ENCODE measurements at places on chromosomes 5 and 9.

- no peak for DNase-seq
Measured at GRCh38 chr9:115922444-115922843, 231.1 kb upstream of the PAPPA start.

GRCh38 chr5:28398185-28398584 lies 1359.8 kb upstream of the CDH9 start:
- no peak for DNase-seq

DNA sequence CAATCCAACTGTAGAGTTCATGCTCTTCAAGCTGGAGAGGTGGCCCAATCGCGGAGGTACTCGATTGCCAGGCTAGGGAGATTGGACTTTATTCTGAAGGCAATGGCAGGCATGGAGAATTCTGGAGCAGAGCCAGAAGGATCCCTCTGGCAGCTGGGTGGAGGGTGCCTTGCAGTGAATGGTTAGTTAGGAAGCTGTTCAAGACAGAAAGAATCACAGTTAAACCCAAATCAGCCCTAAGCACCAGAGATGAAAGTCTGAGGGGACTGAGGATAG lies 182.4 kb downstream of the RGS3 start:
- DNase-seq: no peak

GRCh38 chr9:105362470-105362869 lies 85.4 kb upstream of the FSD1L start:
- DNase-seq: no peak

GRCh38 chr9:36742264-36742663 lies 169.6 kb downstream of the MELK start:
- no peak for DNase-seq

DNA sequence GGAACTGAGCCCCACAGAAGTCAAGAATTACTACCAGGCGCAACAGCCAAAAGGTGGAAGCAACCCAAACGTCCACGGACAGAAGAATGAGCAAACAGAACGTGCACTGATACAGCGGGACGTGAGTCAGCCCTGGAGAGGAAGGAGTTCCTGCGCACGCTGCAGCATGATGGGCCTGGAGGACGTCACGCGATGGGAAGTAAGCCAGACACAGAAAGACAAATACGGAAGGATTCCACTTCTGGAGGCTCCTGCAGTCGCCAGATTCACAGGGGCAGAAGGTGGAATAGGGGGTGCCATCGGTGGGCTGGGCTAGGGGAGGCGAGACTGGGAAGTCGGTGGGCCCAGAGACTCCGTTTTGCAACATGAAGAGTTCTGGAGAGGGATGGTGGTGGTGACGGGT lies 80.3 kb upstream of the PHYKPL start:
- no peak for DNase-seq
